ENCODE measurements at places on chromosomes 6 and 20. TPM values are rescaled to one million over a fixed set of nuclear protein-coding genes. Genes with fewer than 3 reads are reported as not detected.

Gene SIRPB1
- total RNA-seq: 0.71 TPM

Gene NOX3
- not detected for total RNA-seq

Gene PHACTR3
- total RNA-seq: not detected

Gene CPNE5
- total RNA-seq: 0.55 TPM

Gene KHDC1L
- total RNA-seq: not detected

Gene LMBRD1
- 22.0 TPM for total RNA-seq

Gene GLO1
- total RNA-seq: 87.0 TPM

Gene NT5E
- total RNA-seq: 363 TPM

Gene FLRT3
- total RNA-seq: 8.7 TPM

Gene GSTA2
- total RNA-seq: not detected

Gene MUC22
- not detected for total RNA-seq

Gene COL12A1
- total RNA-seq: 686 TPM

Gene TM9SF4
- 39.6 TPM for total RNA-seq

Gene PTCRA
- not detected for total RNA-seq

Measured in smooth muscle cell of bladder (primary cell).